ENCODE measurements at places on chromosomes 13 and 19.

DNA sequence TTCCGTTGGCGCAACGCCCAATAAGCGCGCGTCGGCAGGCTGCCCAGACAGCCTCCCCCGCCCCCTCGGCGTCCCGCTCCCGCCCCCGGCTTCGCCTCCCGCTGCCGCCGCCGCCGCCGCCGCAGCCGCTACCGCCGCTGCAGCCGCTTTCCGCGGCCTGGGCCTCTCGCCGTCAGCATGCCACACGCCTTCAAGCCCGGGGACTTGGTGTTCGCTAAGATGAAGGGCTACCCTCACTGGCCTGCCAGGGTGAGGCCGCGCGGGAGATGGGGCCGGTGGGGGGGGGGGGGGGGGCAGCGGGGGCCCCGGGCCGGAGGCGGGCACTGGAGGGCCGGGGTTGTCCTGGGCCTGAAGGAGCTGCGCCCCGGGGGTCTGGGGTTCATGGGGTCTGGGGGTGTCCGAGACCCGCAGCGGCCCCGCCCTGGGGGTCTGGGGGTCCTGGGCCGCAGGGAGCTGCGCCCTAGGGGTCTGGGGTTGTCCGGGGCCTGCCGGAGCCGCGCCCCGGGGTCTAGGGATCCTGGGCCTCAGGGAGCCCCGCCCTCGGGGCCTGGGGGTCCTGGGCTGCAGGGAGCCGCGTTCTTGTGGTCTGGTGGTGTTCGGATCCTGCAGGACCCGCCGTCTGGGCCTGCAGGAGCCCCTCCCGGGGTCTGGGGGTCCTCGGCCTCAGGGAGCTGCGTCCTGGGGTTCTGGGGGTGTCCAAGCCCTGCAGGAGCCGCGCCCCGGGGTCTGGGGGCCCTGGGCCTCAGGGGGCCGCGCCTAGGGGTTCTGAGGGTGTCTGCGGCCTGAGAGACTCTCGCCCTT is at the start of gene HDGFL2:
TSS of gene HDGFL2 (plus strand) at position 124 of the 801 bp plus-strand sequence. CDS start at position 178, 54 bp downstream.
- DNase-seq = no peak

GRCh38 chr13:31037874-31038500 is 105.5 kb downstream of the TEX26 start:
- DNase-seq = no peak

- no peak for DNase-seq
Observed at GRCh38 chr13:28045861-28046260, 54.5 kb downstream of the FLT3 start.

DNA sequence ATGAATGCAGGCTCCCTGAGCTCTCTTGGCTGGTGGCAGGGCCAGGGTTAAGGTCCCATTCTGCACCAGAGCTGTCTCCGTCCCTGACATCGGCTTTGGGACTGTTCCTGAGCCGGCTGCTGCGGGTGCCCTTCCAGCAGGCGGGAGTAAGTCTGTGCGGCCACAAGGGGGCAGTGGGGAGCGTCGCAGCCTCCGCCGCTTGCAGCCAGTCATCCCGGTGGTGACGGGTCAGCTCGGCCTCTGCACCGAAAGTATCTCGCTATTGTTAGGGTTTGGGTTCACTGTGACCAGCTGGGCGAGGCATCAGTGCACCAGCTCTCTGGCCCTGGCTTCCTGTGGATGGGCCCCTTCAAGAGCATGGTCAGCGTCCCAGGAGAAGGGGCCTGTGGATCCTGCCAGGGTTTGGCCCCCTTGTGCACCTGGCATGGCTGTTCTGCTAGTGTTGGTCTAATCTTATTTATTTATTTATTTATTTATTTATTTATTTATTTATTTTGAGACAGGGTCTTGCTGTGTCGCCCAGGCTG is 15.1 kb downstream of the NDUFB7 start:
- DNase-seq = no peak

GRCh38 chr19:19410553-19411550 is 5.4 kb downstream of the GATAD2A start:
- DNase-seq = no peak

DNA sequence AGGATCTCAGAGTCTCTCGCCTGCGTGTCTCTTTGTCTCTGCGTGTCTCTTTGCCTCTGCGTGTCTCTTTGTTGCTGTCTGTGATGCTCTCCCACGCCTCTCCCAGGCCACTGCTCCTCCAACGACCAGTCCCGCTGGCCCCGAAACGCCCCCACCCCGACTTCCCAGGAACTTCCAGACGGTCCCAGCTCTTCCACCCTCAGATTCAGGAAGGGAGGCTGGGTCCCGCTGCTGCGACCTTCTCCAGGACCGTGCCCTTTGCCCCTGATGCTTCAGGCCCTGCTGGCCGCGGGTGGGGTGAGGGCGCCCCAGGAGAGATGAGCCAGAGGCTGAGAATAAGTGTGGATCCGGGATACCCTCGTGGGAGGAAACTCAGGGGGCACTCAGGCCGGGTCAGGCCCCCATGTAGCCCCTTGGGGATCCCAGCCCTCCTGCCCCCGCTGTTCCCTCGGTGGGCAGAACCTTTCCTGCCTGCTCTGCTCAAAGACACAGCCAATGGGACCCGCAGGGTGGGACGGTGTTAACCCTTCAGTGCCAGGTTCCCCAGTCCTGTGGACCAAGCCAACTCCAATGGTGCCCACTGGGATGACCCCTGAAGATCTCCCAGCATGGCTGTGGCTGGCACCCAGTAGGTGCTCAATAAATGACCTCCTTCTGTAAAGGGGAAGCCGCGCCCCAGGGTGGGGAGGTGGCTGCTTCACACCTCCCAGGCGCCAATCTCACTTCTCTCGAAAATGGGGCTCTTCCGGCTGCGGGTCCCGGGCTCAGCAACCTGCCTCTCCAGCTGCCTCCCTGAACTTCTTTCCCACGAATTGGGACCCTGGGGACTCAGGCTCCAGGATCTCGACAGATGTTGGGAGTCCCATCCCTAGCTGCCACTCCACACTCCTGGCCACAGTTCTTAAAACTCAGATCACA is 1.5 kb upstream of the S1PR5 start:
- no peak for DNase-seq

DNA sequence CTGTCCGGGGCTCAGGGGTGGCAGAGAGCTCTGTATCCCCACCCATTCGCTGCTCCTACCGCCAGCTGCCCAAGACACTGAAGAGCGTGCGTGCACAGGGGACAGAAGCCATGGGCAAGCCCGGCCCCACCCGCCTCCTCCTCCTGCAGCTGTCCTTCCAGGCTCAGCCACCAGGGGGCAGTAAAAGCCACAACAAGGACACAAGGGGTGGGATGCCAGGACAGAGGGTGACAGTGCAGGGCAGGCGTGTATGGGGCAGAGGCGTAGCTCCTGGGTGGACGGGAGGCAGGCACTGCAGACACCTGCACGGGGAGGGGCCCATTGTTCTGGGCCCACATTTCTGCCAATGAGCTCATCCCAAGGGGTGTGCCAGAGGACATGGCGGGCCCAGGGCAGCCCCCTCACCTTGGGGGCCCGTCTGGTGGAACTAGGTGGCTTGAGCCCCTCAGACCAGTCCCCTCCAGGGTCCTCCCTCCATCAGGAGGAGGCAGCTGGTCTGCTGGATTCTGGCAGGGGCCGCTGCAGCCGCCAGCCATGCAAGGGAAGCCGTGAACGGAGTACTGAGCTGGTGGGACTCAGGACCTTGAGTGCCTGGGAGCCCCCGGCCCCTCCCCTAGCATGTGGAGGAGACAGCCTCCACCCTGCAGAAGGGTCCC is 61.2 kb downstream of the MLLT1 start:
- DNase-seq = no peak

GRCh38 chr13:31433207-31433606 is 233.4 kb downstream of the B3GLCT start:
- no peak for DNase-seq

DNA sequence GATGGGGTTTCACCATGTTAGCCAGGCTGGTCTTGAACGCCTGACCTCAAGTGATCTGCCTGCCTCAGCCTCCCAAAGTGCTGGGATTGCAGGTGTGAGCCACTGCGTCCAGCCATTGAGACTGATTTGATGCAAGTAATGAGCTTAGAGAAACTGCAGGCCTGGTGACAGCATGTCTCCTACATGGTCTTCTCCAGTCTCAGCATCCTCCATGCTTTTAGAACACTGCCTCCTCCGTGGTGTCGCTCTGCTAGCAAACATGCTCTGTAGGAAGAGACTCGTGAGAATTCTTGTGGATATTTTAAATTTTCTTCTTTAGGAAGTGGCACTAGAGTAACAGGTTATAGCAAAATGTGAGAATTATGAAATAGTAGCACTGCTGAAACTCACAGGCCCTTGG is 37.1 kb downstream of the TPT1 start:
- no peak for DNase-seq

GRCh38 chr13:39317291-39317690 is 279.0 kb downstream of the NHLRC3 start:
- no peak for DNase-seq

DNA sequence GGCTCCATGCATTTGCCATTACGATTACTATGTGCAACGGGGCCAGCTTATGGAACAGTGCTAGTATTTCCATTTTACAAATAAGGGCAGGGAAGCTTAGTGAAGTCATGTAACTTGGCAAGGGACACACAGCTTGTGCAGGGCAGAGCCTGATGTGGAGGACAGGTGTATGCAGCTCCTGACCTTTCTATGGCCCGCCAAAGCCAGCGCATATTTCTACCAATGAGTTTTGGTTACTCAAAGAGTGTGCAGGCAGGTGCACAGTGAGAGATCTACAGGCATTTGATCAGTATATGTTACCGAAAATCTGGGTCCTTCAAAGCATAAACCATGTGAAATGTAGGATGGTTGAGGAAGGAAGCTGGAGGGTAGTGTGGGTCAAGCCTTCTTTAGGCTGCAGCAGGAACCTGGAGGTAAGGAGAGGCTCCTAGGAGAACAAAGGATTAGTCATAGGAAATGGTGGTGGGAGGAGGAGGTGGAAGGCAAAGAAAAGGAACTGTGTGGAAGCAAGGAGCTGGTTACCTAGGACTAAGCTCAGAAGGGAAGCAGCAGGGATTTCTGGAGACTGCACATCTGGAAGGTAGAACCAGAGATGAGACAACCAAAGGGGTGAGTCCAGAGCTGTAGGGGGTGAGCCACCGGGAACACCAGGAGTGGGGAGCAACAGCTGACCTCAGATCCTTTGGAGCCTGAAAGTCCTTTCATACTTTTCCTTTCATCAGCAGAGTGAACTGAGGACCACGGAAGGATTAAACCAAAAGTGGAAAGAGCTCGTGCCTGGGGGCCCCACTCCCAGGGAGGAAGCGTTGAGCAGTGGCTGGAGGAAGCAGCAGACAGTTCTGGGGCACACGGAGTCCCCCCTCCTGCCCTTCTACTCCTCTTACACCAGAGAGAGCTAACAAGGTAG is 4.2 kb upstream of the PDX1 start:
- DNase-seq = no peak

DNA sequence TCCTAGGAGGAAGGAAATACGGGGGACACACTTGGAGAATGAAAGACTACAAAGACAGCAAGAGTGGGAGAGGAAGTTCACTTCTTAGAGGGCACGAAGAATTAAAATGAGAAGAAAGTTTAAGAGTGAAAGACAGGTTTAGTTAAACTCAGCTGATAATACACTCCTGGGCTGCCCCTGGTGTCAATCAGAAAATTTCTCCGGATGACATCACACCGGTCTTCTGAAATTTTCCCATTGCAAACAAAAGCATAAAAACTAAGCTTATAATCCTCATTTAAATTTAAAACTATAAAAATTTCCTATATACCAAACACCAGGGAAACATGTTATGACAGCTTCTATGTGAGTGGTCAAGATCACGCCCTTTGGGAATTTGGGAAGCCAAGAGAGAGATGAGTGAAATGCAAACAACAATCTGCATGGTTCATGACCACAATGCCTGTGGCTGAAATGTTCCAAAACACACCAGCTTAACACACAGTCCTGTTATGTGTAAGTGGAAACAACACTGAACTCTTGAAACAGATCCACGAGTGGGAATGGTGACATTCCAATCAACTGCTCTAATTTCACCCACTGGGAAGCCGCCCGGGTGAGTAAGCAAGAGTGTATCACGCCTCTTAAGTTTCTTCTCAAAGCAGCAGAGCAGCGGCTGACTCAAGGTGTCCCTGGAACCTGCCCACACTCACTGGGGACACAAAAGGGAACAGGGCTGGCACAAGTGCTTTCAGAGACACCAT is 49.0 kb downstream of the BRD4 start:
- DNase-seq = no peak

DNA sequence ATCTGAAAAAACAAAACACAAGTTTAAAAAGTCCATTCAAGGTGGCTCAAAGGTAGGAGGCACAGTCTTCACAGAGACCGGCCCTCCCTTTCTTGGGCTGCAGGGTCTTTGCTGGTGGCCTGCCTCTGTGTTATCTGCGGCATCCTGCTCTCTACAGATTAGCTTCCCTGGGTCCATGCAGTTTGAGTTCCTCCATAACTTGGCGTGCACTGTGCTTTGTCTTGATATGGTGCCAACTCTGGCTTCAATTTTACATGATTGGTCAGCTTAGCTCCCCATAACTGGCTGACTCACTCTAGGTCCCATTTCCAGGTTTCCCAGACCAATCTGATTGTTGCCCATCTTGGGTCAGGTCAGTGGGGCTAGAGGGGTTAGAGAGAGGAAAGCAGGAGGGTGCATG is 41.8 kb downstream of the TPT1 start:
- no peak for DNase-seq

DNA sequence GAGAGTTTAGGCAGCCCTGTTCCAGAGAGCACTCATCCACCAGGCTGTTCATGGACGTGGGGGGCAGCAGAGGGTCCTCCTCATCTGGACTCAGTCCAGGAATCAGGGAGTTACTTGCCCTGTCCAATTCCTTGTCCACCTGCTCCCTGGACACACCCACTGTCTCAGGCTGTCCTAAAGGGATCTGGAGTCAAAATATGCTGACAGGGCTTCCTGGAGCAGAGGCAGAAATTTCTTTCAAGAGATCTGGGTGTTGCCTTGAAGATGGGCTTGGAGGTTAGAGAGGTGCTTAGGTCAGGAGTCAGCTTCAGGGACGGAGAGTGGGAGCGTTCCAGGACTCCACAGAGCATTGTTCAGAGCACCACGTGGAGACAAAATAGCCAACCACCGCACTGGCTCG is 65.8 kb upstream of the SHISA2 start:
- DNase-seq = no peak

Data from BJ (cell line).